ENCODE measurements at places on chromosomes 6 and 20. TPM values are rescaled to one million over a fixed set of nuclear protein-coding genes. Genes with fewer than 3 reads are reported as not detected.

FAM83B gene
- total RNA-seq, result not detected

SUMO4 gene
- 6.1 TPM for total RNA-seq

TULP4 gene
- total RNA-seq, result 98.7 TPM

- H3K4me3 ChIP-seq, result no peak overlapping the region
- peak; percentile 19 for DNase-seq
- no peaks in the 10 kb centered on the region for H3K36me3 ChIP-seq
- no peak overlapping the region for H3K27ac ChIP-seq
These were observed 20.0 kb downstream of the PDYN start for GRCh38 chr20:1973601-1974440.

DNA sequence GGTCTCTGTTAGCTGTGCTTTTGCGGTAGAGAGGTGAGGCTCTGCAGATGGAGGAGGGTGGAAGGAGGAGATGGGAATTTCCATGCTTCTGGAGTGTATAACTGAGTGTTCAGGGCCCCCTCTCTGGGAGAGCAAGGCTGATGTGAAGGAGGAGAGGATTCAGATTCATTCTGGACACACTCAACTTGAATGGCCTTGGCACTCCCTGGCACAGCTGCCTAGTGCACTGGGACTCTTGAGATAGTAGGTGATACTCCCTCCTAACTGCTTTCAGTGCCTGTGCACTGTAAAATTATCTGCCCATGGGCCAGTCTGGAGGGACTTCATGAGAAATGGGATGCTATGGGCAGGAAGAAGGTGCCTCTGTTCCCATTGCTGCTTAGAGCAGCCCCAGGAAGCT is 54.2 kb upstream of the MYL9 start:
- no peaks in the 10 kb centered on the region for H3K27me3 ChIP-seq
- H3K27ac ChIP-seq, result peak overlapping the region; percentile 30
- H3K4me3 ChIP-seq, result no peak overlapping the region
- peaks cover 99% of the 10 kb centered on the region for H3K4me1 ChIP-seq

DNA sequence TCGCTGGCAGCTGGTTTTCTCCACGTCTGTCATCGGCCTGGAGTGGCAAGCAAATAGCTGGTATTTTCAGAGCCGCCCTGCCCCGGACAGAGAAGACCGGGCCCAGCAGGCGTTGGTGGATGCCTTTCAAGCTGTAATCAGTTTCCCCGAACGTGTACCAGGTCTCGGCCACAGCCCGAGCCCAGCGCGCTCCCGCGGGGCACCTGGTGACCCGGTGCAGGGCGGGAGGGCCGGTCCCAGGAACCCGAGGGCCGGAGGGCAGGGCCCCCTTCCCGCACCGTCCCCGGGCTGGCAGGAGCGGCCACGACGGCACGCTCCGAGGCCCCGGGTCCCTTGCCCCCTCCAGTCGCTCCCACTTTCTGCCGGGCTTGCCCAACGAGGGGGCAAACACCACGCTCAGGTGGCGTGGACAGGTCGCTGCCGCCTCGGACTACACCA is 348 bp upstream of the PYGB start:
- H3K4me3 ChIP-seq, result peak overlapping the region; percentile 87
- DNase-seq, result peak; percentile 77
- H3K36me3 ChIP-seq, result no peaks in the 10 kb centered on the region
- peak overlapping the region; percentile 96 for H3K27ac ChIP-seq
- no peaks in the 10 kb centered on the region for H3K27me3 ChIP-seq

DNA sequence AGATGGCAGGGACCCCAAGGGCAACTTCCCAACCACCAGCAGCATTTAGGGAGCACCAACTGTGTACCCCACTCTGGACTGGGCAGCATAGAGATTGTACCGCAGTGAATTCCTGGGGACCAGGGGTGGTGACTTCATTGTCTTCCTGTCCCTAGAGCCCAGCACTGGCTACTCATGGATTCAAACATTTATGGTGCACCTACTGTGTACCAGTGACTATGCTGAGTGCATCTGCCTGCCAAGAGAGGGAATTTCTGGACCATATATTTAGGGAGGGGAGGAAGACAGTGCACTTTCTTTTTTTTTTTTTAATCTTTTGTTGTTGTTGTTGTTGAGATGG is 55.3 kb downstream of the UBE2V1 start:
- H3K4me1 ChIP-seq, result peaks cover 10% of the 10 kb centered on the region
- DNase-seq, result no peak
- H3K4me3 ChIP-seq, result no peak overlapping the region
- no peak overlapping the region for H3K27ac ChIP-seq
- no peaks in the 10 kb centered on the region for H3K36me3 ChIP-seq

DNA sequence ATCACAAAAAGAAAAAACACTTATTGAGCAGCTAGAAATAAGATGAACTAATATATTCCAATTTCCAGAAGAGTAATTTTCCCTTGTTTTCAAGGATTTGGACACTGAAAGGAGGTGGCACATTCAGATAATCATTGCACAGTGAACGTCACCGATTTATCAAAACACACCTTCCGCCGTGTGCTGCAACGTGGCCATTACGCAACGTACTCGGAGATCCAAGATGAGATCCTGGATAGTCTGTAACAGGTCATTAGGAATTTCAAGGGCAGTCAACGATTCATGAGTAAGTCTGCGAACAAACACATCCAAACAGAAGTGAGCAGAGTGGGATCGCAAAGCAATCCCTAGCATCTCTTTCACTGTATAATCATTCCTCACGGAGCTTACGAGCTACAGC is 93.0 kb downstream of the HUS1B start:
- no peaks in the 10 kb centered on the region for H3K27me3 ChIP-seq
- no peaks in the 10 kb centered on the region for H3K36me3 ChIP-seq
- H3K27ac ChIP-seq, result no peak overlapping the region
- H3K4me1 ChIP-seq, result no peaks in the 10 kb centered on the region

DNA sequence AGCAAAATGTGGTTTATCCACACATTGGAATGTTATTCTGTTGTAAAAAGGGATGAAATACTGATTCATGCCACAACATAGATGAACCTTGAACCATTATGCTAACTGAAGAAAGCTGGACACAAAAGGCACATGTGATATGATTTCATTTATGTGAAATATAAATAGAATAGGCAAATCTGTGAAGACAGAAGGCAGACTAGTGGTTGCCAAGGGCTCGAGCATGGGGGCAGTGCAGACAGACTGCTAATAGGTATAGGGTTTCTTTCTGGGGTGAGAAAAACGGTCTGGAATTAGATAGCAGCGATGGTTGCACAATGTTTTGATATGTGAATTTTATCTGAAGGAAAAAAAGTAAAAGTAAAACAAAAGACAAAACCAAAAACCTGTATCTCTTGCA is 54.6 kb upstream of the FNDC1 start:
- H3K27me3 ChIP-seq, result no peaks in the 10 kb centered on the region
- DNase-seq, result no peak
- no peak overlapping the region for H3K27ac ChIP-seq
- H3K4me1 ChIP-seq, result peaks cover 14% of the 10 kb centered on the region
- H3K36me3 ChIP-seq, result no peaks in the 10 kb centered on the region

DNA sequence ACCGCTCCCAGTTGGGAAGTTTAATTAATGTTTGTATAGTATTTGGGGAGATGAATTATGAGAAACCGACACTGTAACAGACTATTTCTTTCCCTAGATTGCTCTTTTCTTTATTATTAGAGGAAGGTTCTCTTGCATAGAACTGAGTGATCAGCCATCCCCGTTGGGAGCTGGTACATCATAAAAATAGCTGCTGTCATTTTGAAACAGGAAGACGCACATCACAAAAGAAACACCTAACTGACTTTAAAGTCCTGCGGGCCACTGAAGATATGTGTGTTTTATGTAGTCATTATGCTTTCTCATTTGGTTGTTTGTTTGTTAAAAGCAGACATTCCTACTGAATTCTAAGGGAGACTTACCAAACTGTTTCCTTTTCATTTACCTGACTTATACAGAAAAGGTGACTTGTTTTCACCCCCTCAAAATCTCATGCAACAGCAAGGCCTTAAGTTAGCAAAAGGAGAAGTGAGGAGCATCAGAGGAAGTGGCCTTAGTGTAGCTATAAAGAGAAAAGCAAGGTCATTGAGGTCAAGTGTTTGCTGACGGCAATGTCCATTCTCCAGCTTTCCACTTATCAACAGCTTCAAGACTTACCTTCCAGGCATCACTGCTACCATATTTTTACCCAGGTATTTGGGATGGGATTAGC is 91.0 kb downstream of the PKHD1 start:
- no peak for DNase-seq
- H3K4me1 ChIP-seq, result peaks cover 19% of the 10 kb centered on the region
- no peaks in the 10 kb centered on the region for H3K36me3 ChIP-seq
- no peaks in the 10 kb centered on the region for H3K27me3 ChIP-seq

DNA sequence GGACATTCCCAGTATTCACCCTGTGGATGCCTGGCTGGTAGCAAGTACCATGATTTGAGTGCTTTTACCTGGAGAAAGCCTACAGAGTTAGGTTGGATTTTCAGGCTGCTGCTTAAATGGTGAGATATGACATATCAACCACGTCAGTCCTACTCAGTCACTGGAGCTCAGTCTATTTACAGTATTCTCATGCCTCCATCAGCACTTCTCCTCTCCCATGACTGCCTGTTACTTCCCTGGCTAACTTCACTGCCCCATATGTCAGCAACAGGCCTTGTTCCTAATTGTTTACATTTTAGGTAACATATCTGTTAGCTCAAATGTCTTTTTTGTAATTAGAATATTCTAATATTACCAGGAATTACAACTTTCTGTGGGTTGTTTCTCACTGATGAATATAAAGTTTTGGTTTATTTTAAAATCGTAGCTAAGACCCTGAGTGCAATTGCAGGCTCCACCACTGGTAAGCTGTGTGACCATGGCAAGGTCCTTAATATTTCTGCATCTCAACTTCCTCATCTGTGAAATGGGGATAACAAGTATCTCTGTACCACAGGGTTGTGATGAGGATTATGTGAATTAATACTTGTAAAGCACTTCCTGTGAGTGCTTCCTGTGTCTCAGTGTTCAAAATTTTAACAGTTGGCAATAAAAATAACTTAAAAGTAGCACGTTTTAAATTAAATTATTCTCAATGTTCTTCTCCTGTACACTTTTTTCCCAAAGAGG is 54.3 kb downstream of the RNF144B start:
- no peak overlapping the region for H3K27ac ChIP-seq
- peaks cover 19% of the 10 kb centered on the region for H3K4me1 ChIP-seq
- no peaks in the 10 kb centered on the region for H3K27me3 ChIP-seq
- no peak for DNase-seq
- no peak overlapping the region for H3K4me3 ChIP-seq
- H3K36me3 ChIP-seq, result no peaks in the 10 kb centered on the region

DNA sequence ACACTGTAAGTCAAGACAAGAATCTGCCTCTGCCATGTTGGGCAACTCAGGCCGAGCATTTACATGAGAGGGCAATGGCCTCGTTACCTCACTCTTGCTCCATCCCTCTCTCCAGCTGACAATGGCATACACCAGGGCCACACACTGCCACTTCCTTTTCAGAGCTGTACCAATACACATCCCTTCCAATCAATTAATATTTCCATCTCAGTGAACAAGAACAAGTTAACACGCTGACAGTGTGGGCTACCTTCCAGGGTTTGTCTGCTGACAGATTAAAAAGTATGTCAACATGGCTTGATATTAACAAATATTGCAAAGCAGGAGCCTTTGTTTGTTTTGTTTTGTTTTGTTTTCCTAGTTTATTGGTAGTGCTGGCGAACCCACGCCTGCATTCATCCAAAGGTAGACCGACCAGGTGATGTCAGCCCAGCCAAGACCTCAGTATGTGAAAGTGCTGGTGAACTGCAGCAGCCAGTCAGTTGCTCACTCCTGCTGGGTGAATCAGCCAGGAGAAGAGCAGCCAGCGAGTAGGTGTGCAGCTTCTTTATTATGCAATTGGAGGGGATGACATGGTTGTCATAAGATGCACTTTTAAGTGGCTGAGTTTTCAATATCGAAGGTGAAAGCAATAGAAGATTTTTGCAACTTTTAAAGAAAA is 487.3 kb upstream of the JARID2 start:
- H3K4me3 ChIP-seq, result no peak overlapping the region
- H3K4me1 ChIP-seq, result no peaks in the 10 kb centered on the region
- no peaks in the 10 kb centered on the region for H3K27me3 ChIP-seq
- no peak overlapping the region for H3K27ac ChIP-seq

GRCh38 chr6:98777762-98778161 is 56.6 kb upstream of the POU3F2 start:
- H3K36me3 ChIP-seq, result no peaks in the 10 kb centered on the region
- no peak overlapping the region for H3K4me3 ChIP-seq
- H3K4me1 ChIP-seq, result no peaks in the 10 kb centered on the region
- no peak overlapping the region for H3K27ac ChIP-seq
- peaks cover 7% of the 10 kb centered on the region for H3K27me3 ChIP-seq

DNA sequence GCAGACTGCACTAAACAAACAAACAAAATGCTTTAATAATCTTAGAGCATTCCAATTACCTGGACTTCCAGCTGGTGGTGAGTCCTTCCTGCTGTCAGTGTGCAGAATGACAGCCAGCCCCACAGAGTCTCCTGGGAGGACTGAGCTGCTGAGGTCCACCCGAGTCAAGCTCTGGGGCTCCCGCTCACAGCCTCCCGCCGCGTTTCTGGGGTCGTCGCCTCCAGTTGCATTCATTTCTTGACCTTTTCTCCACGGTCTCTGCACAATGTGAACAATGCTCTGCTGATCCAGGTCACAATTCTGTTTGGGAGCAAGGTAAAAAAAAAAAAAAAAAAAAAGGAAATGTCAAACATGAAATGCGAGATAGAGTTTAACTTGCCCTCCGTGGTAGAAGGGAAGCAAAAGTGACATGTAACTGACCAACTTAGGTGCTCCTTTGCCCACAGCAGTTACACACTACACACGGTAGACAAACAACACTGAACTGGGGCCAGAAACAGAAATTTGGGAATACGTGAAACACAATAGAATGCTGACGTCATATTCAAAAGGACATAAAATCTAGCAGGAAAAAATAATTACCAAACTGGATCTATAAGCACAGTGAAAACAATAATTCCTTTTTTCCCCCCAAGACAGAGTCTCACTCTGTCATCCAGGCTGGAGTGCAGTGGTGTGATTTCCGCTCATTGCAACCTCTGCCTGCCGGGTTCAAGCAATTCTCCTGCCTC is 464.9 kb downstream of the PRKN start:
- H3K27me3 ChIP-seq, result no peaks in the 10 kb centered on the region
- no peak for DNase-seq
- H3K4me1 ChIP-seq, result no peaks in the 10 kb centered on the region
- H3K27ac ChIP-seq, result no peak overlapping the region

GRCh38 chr20:46830886-46831632 is 63.6 kb upstream of the EYA2 start:
- no peak for DNase-seq
- H3K4me3 ChIP-seq, result no peak overlapping the region
- no peaks in the 10 kb centered on the region for H3K4me1 ChIP-seq
- no peak overlapping the region for H3K27ac ChIP-seq
- H3K27me3 ChIP-seq, result peaks cover 13% of the 10 kb centered on the region
- no peaks in the 10 kb centered on the region for H3K36me3 ChIP-seq

DNA sequence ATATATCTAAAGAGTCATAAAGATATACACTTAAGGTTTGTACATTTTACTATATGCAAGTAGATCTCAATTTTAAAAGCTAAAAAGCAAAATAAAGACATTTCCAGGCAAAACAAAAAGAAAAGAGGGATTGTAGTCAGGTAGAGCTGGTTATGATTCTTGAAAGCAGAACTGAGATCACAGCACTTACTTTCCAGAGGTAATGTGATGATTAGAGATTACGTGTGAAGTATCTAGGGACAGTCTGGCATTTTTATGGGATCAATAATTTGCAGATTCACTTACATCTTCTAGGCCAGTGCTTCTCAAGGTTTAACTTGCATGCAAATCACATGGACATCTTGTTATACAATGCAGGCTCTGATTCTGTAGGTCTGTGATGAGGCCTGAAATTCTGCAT is 595.5 kb downstream of the KIF16B start:
- no peak for DNase-seq
- no peak overlapping the region for H3K4me3 ChIP-seq
- H3K36me3 ChIP-seq, result no peaks in the 10 kb centered on the region
- no peak overlapping the region for H3K27ac ChIP-seq
- H3K27me3 ChIP-seq, result no peaks in the 10 kb centered on the region
- no peaks in the 10 kb centered on the region for H3K4me1 ChIP-seq

Measured in sigmoid colon (tissue), 7 donors.